ENCODE measurements at places on chromosomes 11 and 22.

- DNase-seq, result no peak
These were observed 119.1 kb downstream of the MN1 start for GRCh38 chr22:27682437-27682836.

- no peak for DNase-seq
These were observed 130.5 kb downstream of the FAM76B start for GRCh38 chr11:95659088-95659487.

DNA sequence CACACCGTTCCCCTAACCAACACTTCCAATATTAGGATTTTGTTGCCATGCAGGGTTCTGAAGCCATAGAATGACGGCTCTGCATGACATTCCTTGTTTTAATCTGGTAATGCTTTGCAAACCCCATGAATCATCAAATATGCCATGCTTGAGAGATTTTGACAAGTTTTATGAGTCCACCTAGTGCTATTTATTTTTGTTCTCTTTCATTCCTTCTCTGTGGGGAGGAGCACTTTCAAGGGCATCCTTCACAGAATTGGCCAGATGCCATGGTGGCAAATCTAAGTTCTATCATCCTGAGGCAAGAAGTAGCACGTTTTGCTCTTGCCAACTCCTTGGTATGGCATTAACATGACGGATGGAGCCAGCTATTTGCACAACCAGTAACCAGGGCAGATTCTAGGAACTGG, 268.4 kb downstream of the FAM76B start:
- no peak for DNase-seq

DNA sequence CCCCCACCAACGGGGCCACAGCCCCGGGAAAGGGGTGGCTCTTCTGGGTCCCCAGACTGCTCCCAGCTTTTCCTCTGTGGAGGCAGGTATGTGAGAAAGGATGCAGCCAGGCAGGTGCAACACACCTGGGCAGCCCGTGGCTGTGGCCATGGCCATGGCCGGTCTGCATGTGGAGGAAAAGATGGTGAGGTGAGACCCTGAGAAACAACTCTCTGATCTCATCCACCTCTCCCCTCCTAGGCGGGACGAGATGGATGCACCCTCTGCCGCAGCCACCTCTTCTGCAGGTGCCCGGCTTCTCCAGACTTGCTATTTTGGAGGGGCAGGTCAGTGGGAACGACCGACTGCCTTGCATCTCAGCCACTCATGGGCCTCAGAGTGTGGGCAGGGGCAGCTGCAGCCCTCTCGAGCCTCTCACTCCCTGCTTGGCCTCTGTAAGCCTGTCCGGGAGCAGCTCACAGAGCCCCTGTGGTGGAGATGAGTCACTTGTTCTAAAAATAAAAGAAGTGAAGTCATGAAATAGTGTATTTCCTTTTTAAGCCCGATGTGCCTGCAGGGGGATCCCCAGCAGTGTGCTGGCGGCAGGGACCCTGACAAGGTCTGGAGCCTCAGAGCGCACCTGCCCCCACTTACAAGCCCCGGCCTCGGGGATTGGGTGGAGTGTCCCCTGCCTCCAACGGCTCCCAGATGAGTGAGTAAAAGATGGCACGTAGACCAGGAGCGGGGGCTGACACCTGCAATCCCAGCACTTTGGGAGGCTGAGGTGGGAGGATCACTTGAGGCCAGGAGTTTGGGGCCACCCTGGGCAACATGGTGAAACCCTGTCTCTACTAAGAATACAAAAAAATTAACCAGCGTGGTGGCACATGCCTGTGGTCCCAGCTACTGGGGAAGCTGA, 10.7 kb downstream of the SMIM38 start:
- no peak for DNase-seq

DNA sequence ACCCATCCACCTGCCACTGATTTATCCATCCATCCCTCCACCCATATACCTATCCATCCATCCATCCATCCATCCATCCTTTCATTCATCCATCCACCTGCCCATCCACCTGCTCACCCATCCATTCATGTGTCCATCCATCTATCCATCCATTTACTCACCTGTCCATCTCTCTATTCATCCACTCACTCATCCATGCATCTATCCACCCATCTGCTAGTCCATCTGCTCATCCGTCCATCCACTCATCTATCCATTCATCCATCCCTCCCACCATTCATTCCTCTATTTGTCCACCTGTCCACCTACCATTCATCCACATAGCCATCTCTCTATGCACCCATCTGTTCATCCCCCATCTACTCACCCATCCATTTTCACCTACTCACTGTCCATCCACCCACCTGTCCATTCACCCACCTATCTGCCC, 48.6 kb upstream of the CCDC188 start:
- DNase-seq, result no peak

DNA sequence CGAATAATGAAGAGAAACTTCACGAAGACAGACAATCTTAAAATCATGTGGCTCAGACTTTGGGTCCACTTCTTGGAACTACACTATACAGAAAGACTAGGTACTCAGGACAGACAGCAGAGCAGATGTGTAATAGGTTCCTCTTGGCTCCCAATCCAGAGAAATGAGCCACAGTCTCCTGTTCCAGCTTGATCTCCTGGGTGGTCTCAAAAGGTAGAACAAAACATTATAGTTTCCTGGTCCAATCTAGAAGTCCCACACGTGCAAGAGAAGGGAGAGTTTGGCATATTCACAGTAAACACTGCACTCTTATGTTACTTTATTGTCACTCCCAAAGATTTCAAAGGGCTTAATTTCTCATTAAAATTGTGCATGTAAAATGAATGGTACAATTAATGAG, 134.5 kb upstream of the FIBIN start:
- no peak for DNase-seq

- DNase-seq, result no peak
These were observed 15.7 kb downstream of the PPARA start for GRCh38 chr22:46165977-46166376.

DNA sequence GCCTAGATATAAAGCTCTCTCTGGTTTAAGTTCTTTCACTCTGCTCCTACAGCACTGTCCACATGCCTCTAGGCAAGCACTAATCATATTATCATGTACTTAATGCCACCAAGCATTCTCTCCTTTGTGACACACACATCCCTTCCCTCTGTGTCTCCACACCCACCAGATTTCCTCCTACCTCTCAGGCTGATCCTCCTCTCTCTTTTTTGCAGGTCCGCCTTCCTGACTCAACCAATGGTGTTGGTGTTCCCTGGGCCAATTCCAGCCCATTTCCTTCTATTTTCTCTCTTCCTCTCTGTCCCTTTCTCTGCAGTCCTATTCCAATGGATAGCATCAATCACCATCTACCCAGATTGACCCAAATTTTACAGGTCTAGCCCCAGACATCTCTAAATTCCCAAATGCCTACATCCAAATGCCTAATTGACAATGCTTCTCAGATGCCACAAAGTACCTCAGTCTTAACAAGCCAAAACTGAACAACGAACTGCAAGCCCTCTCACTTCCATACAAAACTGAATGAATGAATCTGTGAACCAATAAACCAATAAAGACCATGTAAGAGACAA, 504 bp upstream of the ZNF215 start:
- peak; percentile 9 for DNase-seq

GRCh38 chr11:1162491-1163311, 4.9 kb downstream of the MUC5AC start:
- no peak for DNase-seq

DNA sequence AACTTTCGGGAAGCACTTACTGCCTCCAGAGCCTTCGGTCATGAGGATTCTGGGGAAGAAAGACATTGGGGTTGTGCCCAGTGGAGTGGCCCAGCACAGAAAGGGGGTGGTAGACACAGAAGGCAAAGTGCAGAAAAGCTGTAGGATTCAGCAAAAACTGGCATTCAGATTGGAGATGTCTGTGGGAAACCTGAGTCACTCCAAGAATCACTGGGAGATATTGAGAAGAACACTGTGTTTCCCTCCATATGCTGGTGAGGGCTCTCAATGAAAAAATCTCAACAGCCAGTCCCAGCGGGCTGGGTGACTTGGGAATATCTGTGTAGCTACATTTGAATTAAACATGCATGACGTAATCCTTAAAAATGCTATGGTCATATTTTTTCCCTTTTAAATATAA, 61.2 kb upstream of the RCN1 start:
- no peak for DNase-seq

GRCh38 chr11:67611165-67611564, 4.4 kb downstream of the NDUFV1 start:
- DNase-seq, result no peak

- DNase-seq, result no peak
These were observed 14.4 kb downstream of the FADS2 start for GRCh38 chr11:61842528-61842820.

DNA sequence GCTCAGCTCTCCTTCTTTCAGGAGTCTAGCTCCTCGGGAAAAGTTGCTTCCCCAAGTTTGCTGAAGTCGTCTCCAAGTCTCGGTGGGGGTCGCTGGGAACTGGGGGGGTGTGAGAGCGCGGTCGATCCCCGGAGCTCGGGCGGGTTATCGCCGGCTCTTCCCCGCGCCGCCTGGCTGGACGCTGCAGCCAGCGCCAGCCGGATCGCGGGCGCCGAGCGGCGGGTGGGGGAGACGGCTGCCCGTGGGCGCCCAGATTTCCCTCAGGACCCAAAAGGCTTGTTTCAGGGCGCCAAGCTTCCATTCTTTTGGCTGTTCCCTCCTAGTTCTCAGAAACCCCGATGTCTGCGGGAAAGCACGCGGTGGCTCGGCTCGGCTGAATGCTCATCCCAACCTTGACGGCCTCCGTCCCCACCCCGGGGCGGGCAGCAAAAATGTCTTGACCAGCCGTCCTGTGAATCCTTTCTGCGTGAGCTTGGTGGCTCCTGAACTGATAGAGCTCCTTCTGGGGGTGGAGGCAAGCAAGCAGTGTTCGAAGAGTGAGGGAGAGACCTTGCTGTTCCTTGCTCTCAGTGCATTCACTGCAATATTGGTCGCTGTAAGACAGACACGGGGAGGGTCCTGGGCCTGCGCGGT, 1.7 kb downstream of the ZBTB16 start:
- no peak for DNase-seq

DNA sequence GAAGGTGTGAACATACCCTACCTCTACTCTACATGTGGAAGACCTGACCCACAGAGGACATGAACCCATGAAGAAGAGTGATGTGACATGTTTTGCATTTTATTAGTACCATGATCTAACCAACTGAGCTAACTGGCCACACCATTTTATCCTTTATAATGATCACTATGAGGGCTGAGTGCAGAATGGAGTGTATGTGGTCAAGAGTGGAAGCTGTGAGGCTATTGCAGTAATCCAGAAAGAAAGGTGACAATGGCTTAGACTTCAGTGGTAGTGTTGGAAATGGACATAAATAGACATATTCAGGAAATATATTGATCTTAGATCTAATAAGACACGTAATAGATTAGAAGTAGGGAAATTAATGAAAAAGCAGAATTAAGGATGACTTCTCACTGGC, 3.8 kb downstream of the SRSF8 start:
- DNase-seq, result no peak

DNA sequence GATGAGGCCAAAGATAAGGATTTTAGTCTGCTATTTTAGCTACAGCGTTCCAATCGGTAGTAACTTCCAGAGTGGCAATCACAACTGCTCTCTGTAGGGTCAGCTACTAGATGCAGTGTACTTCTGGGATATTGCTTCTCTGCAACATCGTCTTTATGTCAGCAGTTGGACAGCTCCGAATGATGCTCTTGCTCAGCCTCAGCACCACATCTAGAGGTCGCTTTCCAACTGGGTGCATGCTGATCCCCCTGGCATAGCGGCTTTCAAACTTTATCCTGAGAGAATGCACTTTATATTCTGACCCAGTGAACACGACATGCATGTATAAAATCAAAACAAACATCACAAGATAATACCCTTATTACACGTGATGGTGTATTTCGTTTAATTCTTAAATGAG, 219.6 kb downstream of the C11orf87 start:
- no peak for DNase-seq
